ENCODE measurements at places on chromosomes 2 and 18.

DNA sequence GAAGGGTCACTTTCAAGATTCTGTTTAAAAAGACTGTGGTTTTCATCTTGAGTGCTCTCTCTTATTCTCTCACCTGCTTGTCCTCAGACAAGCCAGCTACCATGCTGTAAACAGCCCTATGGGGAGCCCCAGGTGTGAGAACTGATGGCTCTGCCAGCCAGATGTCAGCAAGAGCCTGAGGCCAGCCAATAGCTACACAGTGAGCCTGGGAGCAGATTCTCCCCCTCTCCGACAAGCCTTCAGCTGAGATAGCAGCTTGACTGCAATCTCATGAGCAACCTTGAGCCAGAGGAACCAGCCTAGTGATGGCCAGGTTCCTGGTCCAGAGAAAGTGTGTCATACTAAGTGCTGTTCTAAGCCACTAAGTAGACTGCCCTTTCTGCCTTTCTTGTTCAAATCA, 272.1 kb downstream of the NAPG start:
- no peak for DNase-seq

- DNase-seq, result no peak
Measured at GRCh38 chr2:10085043-10085667, 4.9 kb upstream of the CYS1 start.

GRCh38 chr18:63378919-63379638, 12.1 kb upstream of the KDSR start:
- no peak for DNase-seq

GRCh38 chr18:44465381-44465841, 215.3 kb upstream of the SETBP1 start:
- no peak for DNase-seq

DNA sequence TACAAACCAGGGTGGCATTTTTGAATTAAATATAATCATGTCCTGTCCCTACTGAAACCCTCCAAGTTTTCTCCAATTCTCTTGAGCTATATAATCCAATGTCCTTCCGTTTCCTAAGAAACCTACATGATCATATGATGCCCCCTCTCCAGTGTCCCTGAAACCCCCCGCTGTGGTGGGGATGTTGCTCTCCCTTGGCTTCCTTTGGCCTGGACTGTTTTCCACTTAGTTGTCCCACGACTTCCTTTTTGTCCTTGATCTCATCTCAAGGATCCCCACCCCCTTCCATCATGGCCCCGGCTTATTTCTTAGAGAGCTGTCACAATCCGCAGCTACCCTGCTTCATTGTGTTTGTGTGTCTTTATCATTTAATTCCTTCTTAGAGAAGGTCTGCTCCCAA, 43.8 kb downstream of the TMEM18 start:
- no peak for DNase-seq

DNA sequence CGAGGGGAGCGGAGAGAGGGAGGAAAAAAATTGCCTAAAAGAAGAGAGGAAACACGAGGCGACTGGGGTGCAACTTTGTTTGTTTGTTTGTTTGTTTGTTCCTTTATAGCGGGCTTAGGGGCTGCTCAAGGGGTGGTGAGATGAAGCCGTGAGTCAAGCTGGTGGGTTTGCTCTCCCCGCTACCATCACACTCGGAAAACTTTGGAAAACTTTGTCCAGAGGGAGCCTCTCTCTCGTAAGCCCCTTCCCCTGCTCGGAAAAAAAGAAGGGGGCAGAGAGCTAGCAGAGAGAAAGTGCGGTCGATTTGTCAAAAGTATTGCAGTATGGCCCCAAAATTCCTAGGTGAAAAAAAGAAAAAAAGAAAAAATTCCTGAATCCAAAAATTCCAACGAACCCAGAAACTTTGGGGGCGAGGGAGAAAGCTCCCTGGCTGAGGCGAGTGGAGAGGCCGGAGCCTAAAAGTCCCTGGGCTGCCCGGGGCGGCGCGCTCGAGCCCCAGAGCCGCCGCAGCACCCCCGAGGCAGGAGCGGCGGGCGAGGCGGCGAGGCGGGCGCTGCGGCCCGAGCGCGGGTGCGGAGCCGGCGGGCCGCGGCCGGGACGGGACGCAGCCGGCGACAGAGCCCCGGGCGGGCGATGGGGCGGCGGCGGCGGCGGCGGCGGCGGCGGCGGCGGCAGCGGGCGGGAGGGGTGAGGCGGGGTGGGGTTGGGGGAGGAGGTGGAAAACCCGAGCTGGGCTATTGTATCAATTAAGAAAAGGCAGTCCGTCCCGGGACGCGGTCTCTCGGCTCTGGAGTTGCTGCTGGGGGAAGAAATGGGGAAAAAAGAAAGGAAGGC, 558 bp upstream of the CYP26B1 start:
- DNase-seq, result no peak

GRCh38 chr18:59870623-59871130, 29.1 kb upstream of the PMAIP1 start:
- DNase-seq, result no peak

DNA sequence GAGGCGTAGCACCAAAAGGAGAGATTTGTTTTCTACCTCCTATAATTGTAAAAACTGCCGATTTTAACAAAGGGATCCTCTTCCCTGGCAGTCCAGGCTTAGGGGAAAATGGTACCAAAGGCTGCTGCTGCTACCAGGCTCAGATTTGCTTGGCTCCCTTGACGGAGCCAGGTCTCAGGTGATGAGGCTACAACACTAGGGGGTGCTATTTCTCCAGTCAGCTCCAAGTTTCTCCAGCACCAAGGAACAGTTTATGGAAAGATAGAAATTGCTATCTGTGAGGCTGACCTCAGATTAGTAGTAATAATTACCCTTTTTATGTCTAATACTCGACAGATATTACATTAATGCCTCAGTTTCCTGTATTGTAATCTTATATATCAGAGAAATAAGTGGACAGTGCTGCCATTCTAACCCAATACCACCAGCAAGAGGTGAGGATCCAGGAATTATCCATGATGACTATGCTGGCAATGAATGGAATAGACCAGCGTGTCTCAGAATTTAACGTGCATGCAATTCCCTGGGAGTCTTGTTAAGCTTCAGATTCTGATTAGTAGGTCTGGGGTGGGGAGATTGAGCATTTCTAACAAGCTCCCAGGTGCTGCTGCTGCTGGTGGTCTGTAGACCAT, 111.3 kb downstream of the ESCO1 start:
- DNase-seq, result peak; percentile 45

DNA sequence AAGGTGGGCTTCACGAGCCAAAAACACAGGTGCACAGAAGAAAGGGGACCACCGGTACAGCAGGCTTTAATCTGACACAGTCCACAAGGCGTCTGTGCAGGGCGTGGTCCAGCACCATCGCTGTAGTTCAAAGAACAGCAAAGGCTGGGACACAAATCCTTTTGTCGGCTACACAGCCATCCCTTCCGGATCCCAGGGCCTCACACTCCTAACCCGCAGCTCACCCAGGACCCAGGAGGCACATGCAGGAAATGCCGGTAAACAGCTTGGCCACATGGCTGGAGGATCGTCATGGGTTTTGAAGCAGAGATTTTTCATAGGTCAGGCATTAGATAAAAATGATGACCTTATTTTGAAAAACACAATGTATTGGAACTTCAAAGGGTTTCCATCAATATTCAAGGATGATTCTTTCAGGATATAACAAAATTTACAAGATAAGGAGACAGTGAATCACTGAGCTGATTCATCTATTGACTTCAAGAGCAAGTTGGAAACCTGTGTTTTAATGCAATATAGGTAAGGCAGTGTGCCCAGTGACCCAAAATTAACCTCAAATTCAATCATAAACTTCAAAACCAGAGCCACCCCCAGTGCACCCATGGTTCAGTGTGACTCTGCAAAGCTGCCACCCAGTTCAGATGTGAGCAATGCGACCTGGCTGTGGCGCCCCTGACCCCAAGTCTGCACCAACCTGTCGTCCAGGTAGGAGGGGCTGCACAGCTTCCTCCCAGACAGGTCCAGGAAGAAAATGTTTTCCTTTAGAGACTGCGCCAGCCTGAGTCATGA, 74.4 kb downstream of the TMEM18 start:
- no peak for DNase-seq

Data from CD4-positive, alpha-beta T cell treated with Interleukin-17A for 1 hour (primary cell).